ENCODE measurements at places on chromosomes 6 and 20.

DNA sequence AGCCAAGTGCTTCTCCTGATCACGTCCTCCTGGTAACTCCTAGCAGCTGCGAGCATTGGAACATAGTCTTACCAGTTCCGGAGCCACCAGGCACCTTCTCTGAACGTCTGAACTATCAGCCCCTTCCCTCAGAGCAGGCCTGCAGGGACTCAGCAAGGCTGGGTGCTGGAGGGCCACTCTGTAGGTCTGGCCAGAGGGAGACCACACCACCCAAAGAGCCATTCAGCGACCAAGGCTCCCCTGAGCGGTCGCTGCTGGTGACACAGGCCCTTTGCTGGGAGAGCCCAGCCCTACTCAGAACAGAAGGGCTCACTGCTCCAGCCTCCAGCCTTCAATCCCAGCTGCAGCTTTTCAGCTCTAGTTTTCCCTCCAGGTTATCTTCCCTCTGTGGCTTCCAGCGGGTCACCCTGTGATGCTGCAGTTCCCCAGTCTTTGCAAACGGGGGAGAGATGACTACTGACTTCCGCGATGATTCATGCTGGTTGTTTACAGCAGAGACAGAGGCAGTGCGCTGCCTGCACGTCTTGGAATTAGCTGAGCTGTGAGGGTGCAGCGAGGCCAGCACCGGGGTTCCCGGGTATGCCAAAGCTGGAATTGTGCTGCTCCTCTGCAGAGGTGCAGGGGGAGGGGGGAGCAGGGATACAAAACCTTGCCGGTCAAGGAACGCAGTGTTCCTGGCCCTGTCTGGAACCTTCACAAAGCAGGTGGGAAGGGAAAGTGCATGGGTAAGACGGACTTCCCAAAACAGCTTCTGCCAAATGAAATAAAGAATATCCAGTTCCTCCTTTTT, 161.4 kb downstream of the LY86 start:
- peak; percentile 88 for DNase-seq

DNA sequence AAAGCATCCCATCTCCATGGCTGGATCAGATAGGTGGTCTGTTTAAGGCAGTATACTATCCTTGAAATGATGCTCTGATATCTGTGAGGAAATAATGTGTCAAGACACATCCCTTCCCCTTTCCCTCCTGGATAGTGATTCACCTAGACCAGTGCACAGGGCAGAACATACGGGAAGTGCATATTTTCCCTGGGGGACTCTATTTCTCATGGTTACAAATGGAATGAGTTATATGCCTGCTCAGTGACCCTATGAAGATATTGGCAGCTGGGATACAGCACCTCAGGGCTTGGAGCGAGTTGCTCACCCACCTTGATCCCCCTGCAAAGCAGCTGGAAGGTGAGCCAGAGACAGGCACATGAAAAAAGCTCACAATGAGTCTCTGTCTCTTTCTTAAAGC, 67.5 kb upstream of the PRL start:
- no peak for DNase-seq

DNA sequence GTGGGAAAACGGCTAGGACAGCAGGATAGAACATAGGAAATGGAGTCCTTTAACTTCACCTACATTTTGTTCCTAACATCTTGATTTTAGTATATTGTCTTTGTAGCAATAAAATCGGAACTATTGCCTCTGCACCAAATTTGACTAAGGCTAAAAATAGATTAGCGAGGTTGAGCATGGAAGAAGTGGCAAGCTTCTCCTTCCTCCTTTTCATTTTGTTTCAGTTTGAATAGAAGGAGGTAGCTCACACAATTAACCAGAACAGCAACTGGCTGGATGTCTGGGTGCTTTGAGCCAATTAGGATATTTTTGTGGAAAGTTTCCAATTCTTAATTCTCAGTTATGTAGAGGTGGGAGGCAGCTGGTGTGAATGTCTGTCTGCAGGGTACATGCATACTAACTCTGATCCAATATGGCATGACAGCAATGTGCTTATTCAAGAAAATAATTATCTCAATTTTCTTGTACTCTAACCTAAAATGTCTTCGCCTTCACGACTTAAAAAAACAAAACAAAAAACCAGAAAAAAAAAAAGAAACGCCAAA, 3.1 kb upstream of the HECA start:
- no peak for DNase-seq

GRCh38 chr20:18729231-18729825, 84.3 kb upstream of the SCP2D1 start:
- no peak for DNase-seq

DNA sequence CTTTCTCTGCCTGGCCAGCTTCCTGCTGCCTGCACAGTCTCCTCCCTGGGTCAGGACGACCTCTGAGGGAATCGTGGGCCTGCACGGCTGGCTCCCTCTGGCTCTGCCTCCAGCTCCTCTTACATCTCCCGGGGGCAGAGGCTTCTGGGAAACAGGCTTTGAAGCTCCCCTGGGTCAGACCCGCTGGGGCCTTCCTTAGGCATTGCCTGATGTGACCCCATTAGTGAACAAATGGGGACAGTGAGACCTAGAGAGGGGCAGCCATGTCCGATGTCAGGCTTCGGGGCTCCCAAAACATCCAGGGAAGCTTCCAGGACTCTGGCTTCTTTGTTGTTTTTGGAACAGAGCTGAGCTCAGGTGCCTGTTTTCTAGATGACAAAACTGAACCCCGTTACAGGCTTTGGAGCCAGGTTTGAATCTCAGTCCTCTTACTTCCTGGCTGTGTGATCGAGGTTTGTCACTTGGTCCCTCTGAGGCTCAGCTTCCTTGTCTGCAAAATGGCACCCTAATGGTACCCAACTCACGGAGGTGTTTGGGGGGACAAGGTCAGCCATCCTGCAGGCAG, 94.3 kb downstream of the CEBPB start:
- DNase-seq, result no peak

DNA sequence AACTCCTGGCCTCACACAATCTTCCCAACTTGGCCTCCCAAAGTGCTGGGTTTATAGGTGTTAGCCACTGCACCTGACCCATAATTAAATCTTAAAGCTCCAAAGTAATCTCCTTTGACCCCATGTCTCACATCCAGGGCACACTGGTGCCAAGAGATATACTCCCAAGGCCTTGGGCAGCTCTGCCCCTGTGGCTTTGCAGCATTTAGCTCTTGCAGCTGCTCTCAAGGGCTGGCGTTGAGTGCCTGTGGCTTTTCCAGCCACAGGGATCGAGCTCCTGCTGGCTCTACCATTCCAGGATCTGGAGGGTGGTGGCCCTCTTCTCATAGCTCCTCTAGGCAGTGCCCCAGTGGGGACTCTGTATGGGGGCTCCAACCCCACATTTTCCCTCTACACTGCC, 49.3 kb upstream of the CD2AP start:
- DNase-seq, result no peak

DNA sequence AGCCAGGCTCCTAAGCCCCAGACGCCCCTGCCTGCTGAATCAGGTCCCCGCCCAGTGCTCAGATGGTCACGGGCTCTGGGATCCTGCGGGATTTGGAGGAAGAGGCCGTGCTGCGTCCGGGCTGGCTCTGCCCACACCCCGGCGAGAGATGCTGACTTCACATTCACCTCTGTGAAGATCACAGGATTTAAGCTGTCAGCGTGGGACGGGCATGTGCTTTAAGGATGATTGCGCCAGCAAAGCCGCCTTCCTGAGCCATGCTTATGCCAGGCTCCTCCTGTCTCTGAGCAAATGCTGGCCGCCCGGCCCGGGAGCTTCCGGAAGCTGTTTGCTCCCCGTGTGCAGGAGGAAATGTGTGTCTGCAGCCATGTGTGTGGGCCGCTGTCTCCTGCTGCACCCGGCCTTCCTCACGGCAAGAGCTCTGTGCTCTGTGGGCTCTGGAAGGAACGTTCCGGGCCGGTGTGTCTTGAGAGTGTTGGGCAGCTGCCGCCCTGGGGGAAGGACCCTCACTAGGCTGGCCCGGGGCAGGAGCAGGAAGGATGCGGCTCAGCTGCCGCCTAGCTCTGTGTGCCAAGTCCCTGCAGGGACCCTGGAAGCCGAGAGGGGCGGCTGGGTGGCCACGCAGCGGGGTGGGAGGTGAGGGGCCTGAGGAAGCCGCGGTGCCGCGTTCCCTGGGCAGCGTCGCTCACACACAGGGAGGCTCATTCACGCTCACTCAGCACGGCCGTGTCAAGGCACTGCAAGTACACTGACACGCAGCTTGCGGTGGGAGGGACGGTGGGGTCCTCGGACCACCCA, 19.0 kb upstream of the BHLHE23 start:
- peak; percentile 80 for DNase-seq

DNA sequence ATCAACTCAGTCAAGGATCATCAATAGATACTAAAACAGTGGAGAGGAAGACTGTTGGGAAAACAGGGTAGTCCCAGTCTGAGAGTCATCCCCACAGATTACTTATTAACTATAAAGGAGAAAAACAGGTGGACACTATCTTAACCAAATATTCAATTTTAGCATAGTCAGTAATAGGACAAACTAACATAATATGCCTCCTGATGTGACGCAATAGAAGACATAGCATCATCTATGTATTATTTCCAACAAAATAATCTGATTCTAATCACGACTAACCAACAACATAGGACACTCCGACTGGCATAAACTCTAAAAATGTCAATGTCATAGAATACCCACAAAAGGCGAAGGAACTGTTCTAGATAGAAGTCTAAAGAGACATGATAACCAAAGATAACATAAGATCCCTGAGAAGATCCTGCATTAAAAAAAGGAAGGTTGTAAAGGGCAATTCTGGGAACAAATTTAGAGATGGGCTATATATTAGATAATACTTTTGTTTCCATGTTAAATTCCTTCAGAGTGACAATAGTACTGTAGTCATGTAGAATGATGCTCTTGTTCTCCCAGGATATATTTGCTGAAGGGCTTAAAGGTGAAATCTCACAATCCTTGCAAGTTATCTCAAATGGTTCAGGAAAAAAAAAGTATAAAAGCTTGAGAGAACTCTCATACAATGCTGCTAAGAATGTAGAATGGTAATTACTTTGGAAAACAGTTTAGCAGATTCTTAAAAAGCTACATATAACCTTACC, 28.9 kb downstream of the ILRUN start:
- DNase-seq, result no peak

- DNase-seq, result peak; percentile 65
These were observed 761 bp upstream of the NR2E1 start for GRCh38 chr6:108164815-108165706.

- DNase-seq, result no peak
These were observed 293.4 kb upstream of the SPTLC3 start for GRCh38 chr20:12715371-12715770.

- DNase-seq, result no peak
These were observed 208.9 kb downstream of the KIF16B start for GRCh38 chr20:16364320-16364687.

- DNase-seq, result no peak
These were observed 842.4 kb upstream of the FLRT3 start for GRCh38 chr20:15179781-15180180.

DNA sequence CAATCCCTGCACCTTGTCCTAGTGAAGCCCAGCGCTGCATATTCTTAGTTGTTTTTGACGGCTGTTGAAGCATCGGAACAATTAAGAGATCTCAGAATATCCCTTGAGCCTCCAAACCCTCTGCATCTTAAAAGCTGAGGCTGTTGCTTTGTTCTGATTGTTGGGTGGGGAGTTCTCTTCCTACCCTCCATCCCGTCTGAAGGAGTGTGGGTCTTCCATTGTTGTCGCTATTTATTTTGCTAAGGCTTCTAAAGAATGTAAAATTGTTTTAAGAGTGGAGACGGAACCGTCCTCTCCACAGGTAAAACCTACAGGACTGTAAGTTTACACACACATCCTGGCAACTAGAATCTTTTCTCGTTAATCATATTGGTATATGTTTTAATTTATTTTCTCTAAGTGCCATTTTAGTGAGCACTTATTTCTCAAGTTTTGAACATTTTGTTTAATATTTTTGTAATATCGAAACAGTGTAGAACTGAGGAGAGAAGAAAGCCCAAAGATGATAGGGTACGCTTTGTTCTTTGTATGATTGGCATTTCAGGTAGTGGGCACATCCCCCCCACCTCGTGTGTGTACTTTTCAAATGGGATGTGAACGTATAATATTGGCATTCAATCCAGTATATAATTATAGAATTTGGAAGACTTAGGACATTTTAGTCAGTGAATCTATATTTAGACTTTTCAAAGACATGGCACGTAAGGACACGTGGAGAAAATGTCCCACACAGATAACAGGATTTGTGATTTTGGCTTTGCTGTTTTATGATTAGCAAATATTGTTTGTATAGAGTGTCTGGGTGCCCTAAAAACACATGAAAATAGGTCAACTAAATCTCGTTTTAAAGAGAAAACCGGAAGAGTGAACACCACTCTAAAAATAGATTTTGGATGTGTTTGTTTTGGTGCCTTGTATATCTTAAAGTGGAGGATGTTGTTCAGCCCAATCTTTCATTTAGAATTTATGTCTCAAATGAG, 1.3 kb downstream of the RNF146 start:
- no peak for DNase-seq

DNA sequence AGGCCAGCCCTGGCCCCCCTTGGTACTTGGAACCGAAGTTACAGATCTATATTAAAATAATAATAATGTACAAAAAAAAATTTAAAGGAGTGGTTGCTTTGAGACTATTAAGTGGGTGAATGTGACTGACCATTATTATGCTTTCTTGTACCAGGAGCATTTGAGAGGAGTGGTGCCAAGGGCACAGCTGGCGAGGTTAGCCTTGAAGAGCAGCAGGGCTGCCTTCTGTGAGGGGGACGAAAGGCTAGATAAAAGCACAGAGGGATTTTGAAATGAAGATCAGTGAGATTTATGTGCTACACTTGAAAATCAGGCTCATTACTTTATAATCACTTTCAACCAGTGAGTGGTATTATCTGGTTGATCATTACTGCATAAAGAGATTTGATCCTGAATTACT, 48.6 kb downstream of the FIG4 start:
- DNase-seq, result peak; percentile 10

DNA sequence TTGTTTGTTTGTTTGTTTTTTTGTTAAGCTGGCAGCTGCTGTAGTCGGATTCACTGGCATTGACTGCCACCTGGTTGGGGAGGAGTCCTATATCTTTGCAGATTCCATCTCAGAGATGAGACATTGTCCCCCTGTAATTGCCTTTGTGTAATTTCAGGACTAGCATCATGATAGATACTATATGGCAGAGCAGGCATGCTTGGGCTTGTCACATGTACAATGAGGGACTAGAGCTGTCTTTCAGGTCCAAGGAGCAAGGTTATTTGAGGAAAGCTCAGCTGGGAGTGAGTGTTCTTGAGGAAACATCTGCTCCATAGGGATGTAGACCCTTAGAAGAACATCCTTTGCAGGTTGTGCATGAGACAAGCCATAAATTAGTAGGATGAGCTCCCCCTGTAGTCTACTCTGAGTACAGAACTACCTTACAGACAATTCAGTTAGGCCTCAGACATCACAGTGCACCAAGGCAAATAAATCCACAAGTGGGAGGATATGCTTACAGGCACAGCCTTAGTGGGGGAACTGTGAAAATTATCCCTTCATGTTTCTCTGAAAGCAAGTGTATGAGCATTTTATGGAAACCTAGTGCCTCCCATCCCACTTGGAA, 62.1 kb downstream of the BMP2 start:
- DNase-seq, result no peak

DNA sequence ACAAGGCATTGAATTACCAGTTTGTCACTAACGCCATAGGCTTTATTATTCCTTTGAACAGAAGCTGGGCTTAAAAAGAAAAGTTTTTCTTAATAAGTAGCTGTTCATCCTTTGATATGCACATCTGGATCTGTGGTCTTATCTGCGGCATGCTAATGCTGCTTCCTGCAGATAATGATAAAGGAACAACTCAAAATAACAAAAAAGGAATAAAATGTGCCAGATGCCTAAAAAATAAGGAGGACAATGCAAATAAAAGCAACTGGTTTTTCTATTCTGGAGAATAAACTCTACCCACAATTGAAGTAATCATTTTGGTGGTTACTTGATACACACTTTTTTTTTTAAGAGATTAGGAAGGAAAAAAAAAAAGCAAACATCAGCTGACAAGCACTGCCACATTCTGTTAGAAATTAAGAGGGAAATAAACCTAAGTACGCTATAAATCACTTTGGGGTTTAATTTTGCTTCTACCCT, 156.8 kb upstream of the SALL4 start:
- DNase-seq, result no peak
